ENCODE measurements at places on chromosomes 3 and 15.
A peak's percentile ranks its signal among the peaks of the same experiment; 100 is the strongest.

DNA sequence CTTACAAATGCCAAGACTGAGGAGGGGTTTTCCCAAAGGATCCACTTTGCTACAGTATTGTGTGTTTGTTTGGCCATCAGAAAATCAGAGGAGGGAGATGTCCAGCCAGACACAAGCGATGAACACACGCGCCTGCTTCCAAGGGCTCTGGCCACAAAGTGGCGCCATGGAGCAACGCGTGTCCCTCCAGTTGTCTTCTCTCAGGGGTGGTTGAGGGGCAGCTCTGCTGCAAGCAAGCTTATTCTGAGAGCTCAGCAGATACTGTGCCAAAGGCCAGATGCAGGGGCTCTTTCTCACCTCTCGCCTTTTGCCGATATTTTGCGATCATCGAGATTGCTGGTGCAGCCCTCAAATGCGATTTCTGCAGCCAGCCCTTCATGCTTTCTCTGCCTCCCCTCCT is 88.9 kb upstream of the OSBPL11 start:
- peak; percentile 66 for DNase-seq

DNA sequence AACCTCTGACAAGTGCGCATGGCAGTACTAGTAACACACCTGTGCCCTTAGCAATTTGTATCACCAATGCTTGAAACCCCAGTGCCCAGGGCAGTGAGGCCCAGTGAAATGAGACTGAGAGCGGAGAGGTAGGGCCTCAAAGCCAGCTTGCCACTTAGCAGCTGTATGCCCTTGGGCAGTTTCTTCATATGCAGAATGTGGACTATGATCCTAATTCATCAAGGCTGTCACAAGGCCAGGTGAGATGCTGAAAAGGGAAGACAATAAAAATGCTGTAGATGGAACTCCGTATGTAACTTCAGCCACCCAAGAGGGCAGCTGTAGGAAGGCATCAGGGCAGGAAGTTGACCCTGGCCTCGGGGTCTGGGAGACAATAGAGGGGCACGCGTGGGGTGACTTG is 74.4 kb downstream of the KY start:
- no peak for DNase-seq

- no peak for DNase-seq
Observed at GRCh38 chr15:86570738-86571137, 491.1 kb downstream of the AGBL1 start.

DNA sequence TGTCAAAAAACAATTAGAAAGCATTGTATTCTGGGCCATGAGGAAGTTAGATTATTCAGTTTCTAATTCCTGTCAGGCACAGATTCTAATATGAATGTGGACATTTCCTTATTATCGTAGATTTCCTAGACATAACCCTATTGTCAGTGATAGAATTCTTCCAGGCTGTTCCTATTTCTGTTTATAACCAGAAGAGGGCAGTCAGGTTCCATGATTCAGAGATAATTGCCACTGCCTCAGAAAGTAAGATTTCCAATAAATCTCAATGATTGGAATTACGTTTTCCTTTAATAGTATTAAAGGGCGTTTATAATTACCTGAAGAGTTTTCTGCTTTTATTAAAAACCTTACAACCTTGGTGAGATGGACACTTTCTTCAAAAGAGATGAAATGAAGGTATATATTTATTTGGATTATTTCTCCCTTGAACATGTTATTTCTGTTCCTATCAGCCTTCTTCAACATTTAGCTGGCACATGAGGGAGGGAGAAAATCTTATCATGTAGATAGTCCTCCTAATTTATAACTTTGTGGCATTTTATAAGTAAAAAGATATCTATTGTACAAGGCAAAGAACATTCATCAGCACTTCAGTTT is 439.2 kb downstream of the MCTP2 start:
- no peak for DNase-seq

DNA sequence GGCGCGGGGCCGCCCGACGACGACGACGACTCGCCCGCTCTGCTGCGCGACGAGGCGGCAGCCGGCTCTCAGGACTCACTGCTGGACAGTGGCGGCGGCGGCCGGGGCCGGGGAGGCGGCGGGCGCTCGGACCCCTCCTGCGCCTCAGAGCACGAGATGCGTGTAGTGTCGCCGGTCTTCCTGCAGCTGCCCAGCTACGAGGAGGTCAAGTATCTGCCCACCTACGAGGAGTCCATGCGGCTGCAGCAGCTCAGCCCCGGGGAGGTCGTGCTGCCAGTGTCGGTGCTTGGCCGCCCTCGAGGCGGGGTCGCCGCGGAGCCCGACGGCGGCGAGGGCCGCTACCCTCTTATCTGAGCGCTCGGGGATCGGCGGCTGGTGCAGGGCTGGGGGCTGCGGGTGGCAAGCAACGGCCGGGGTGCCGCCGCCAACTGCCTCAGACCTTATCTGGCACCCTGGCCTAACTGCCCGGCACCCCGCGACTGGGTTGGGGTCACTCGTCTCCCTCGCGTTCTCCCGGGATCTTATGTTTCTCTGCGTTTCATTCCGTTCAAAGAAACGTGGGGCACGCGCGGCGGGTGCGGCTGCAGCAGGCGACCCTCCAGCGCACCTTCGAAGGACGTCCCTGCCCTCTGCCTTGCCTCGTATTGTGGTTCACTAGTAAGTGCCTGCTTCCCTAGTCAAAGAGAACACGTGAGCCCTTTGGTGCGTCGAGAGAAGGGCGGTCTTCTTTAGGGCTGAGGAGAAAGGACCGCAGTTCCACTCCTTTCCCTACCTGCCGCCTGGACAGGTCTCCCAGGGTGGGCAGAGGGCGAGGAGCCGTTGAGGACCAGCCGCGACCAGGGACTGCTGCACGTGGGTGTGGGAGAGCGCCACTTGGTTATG is 1.0 kb downstream of the C3orf80 start:
- peak; percentile 36 for DNase-seq

GRCh38 chr15:100757661-100758060 is 122.0 kb upstream of the ALDH1A3 start:
- no peak for DNase-seq

DNA sequence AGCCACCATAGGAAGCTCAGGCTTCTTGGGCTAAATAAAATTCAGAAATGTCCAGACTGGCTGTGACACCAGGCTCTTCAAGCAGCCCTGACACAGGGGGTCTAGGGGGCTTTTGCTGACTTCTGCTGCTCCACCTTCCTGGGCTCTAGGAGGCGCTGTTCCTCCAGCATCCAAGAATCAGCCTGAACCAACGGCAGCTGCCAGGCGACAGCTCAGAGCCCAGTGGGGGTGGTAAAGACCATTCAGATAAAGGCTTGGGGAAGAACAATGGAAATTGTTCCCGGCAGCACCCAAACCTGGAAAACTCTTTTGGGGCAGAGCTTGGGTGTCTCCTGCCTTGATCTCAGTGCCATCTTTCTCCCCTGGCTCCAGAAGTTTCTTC is 21.6 kb upstream of the PSTPIP1 start:
- DNase-seq: peak; percentile 74

Measured in endothelial cell (in vitro differentiated cells).